Stimulated activated CD8-positive, alpha-beta memory T cell treated with anti-CD3 and anti-CD28 coated beads, Interleukin-15, amount 100 ng/mL, for 48 hours (primary cell): ENCODE measurements at places on chromosomes 7 and 10.

GRCh38 chr7:57653262-57653830, 203.4 kb downstream of the ZNF716 start:
- DNase-seq: no peak

GRCh38 chr7:111508387-111508786, 53.9 kb downstream of the IMMP2L start:
- no peak for DNase-seq

GRCh38 chr10:129506101-129506797, 39.2 kb downstream of the MGMT start:
- DNase-seq: no peak

DNA sequence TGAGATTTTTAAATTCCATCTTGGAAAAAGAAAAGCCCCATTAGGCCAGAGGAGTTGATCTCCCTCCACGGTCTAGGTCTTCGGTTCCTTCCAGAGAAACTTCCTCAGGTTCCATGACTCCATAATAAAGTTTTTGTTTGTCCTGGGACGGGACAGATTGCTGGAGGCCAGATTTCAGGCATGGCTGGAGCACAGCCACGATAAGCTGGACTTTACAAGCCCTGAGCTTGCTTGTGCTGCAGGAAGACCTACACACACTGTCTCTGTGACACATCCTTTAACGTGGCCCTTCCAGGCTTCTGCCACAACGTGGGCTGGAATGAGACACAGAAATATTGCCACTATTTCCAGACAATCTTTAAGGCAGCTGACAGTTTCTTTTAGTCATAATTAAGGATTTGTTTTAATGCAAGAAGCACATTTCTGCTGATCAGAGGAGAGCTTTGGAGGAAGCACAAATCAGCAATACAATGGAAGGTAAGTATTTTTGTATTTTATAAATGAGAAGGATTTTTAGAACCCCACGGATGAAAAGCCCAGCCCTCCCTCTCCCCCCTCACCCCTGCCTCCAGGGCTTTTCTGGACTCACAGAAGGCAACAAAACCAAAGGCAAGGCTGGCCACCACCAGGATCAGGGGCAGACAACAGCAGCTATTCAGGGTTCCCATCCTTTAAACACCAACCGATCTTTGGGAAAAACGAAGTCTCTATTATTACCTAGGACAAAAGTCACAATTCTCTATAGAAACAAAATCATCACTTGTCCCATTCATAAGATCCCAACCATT, 6.5 kb downstream of the CTBP2 start:
- no peak for DNase-seq

- no peak for DNase-seq
Observed at GRCh38 chr7:315516-316265, 25.7 kb downstream of the FOXL3 start.

DNA sequence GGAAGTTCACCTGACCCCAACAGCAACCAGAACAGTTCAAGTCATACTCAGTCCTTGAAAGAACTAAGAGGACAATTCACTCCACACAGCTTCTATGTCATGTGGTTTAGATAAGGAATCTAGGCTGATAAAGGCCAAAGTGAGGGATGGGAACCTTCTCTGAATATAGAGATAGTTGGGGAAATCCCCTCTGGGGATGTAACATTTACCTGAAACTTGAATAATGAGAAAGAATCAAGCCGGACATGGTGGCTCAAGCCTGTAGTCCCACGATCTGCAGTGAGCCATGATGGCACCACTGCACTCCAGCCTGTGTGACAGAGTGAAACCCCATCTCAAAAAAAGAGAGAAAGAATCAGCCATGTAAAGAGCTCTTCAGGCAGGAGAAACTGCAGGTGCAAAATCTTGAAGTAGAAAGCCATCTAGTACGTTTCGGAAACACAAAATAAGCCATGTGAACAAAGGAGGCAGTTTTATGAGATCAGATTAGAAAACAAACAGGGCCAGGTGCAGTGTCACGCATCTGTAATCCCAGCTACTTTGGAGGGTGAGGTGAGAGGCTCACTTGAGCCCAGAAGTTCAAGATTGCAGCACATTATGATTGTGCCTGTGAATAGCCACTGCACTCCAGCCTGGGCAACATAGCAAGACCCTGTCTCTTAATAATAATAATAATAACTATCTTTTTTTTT, 4.5 kb upstream of the DNMBP start:
- DNase-seq: no peak

- no peak for DNase-seq
Observed at GRCh38 chr7:19397911-19398310, 252.7 kb upstream of the FERD3L start.

DNA sequence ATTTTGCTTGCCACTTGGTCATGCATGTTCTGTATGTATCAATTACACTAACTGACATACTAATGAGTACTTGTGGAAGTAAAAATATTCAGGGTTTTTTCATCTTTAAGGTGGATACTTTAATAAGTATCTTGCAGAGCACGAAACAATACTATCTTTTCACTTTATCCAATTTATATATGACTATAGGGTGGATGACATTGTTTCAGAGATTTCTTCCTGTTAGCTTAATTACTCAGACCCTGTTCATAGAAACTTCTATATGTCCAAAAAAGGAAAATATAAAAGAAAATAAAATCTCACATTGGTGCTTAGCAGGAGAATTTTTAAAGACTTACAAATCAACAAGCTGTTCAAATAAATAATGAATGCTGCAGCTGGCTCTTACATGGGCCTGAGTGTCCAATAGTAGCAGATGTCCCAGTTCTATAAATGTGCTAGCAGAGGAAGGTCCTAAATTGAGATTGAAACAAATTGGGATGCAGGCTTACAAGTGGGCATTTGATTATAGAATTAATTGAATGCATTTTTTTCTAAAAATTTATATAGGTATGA, 91.5 kb upstream of the THSD7A start:
- DNase-seq: no peak

DNA sequence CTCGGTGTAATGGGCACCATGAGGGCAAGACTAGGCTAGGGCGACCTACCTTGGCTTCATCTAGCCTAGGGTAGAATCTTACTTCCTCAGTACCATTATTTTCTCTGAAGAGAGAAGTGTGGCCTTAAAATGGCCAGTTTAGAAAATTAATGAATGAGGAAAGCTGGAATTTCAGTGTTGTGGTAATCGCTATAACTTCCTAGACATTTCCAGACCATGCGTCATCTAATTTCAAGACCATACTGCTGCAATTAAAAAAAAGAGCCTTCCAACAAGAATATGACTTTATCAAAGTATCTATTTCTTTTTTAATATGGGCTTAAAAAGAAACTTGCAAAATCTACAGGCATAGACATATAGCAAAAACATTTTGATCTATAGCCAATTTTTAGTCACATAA, 68.5 kb downstream of the CPVL start:
- DNase-seq: no peak

- DNase-seq: no peak
Observed at GRCh38 chr10:29873941-29874484, 185.4 kb downstream of the JCAD start.

DNA sequence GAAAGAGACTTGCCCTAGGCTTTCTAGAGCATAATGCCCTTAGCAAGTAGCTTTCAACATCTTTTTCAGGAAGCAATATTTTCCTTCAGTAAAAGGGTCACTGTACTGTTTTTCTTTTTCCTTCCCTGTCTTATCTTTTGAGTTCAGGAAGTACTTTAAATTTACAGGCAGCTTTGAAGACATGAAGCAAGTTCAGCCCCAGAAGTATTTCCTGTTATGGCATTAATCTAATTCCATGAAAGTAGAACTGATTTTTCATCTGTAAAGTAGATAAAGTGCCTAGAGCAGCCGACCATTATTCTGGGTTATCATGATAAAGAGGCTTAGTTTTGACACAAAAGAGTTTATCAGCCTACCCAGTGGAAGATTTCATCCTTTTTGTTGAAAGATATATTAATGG, 288.2 kb downstream of the ADK start:
- DNase-seq: no peak

GRCh38 chr7:100220586-100221230, 959 bp downstream of the PVRIG start:
- DNase-seq: no peak

DNA sequence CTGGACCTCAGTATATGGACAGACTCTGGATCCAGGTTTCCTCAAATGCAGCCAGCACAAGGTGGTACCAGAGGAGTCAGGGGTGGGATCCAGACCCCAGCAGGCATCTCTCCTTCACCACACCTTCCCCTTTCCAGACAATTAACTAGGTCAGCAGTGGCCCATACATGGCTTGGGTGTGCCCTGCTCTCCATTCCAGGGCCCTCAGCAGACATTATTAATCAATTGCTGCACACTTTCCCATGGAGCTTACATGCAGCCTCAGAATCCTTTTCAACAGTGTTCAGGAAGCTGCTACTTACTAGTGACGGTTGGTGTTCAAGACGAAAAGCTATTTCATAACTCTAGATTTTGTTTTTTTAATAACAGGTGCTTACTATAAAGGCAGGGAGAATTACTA, 6.0 kb downstream of the COL13A1 start:
- DNase-seq: no peak

GRCh38 chr10:113225903-113226302, 275.9 kb downstream of the TCF7L2 start:
- DNase-seq: no peak

- DNase-seq: no peak
Observed at GRCh38 chr10:113565364-113565763, 12.5 kb downstream of the HABP2 start.

- DNase-seq: no peak
Observed at GRCh38 chr7:77199013-77199966, at the start of gene FGL2. Gene FGL2 (minus strand): TSS chr7:77199819. CDS start chr7:77199793, 26 bp downstream.

DNA sequence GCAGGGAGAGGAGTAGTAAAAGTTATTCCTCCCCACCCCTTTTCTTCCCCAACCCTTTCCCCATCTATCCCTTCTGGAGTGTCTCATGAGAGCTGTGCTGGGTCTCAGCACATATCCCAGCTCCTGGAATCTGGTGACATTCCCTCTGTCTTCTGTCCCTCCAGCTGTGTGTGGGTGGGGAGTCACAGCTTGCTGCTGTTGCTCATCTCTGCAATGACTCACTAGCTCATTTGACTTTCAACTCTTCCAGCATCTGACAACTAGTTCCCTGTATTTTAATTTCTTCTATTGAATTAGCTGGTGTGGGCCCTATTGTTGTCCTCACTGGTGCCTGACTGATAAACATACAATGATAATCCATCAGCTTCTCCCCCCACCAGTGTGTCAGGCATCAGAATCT, 198.9 kb upstream of the AUTS2 start:
- DNase-seq: no peak

- no peak for DNase-seq
Observed at GRCh38 chr7:2913760-2914387, 69.8 kb upstream of the GNA12 start.

DNA sequence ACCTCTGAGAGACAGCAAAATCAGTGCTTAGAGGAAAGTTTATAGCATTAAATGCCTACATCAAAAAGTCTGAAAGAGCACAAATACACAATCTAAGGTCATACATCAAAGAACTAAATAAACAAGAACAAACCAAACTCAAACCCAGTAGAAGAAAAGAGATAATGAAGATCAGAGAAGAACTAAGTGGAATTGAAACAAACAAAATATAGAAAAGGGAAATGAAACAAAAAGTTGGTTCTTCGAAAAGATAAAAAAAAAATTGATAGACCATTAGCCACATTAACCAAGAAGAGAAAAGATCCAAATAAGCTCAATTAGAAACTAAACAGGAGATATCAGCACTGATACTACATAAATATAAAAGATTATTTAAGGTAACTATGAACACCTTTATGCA, 280.0 kb upstream of the NRG3 start:
- no peak for DNase-seq

DNA sequence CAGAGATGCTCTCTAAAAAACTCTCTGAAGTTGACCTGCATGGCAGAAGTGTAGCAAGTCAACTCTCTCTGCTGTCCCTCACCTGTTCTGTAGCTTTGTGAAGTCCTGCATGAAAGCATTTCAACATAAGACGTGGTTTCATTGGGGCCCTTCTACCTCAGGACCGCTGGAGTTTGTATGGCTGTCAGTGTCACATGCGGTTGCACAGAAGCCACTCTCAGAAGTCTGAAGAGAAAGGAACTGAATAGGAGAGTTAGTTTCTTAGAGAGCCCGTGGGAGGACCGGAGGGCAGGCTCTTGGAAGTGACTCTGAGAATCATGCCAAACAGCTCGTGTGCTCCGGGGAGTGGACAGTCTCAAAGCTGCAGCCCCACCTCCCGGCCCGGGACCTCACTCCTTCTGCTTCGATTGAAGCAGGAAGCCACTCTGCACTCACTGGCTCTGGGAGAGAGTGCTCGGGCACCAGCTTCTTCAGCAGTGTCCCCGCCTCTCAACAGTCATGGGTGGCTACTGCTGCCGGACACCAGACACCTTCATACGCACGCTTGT, 486.7 kb downstream of the SDK1 start:
- no peak for DNase-seq

GRCh38 chr7:1181640-1182039, 21.6 kb upstream of the ZFAND2A start:
- no peak for DNase-seq
